ENCODE measurements at places on chromosomes 11 and 22.
A peak's percentile ranks its signal among the peaks of the same experiment; 100 is the strongest.

DNA sequence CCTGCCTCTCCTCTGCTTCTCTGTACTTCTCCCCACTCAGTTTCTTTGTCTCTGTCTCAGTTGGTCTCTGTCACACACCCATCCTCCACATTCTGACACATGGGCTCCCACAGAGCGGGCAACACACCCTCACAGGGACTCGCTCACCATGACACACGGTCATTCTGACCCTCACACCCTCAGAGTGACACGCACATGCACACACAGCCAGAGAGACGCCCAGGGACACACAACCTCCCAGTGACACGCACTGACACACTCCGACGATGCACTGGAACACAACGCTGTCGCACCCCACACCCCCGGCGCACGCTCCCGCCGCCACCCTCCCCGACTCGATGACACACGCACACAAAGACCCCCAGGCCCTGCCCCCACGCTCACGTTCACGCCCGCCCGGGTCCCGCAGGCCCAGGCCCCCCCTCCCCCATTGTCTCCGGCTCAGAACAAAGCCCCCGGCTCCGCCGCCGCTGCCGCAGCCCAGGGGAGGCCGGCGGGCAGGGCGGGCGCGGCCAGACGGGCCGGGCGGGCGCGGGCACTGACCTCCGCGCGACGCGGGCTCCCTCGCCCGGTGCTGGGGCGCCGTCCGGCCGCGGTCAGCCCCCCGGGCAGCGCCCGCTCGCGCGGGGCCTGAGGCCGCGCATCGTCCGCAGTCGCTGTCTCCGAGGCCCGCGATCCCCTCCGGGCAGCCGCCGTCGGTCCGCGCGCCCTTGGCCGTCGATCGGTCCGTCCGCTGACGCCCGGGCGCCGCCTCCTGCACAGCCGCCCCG lies 404 bp downstream of the DCHS1 start:
- DNase-seq: peak; percentile 29

DNA sequence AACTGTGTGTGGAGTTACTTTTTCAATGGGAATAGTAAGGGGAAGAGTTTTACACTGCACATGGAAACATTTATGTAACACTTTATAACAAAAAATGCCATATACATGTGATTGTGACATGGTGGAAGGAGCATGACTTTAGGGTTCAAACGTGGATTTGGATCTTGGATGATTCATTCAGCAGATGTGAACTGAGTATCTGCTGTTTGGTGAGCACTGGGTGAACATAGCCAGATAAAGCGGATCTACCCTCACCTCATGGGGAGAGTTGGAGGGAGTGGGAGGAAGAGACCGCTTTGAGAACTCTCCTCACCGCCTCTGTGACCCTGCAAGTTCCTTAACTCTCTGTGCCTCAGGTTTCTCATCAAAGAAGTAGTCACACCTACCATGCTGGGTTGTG lies 3.1 kb downstream of the NAA40 start:
- no peak for DNase-seq

DNA sequence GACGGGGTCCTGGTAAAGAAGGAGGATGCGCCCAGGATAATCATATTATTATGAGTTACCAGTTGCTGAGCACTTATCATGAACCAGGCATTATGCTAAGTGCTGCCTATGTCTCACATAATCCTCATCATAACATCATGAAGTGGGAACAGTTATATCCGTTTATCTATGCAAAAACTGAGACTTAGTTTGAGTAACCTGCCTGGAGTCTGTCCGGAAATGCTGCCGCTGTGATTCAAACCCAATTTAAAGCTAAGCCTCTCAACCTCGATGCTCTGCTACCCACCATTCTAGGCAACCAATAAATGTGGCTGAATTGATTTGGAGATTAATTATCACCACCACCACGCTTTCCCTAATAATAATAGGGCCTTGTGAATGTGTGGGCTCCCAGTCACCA lies 111.5 kb upstream of the CLMP start:
- DNase-seq: no peak

DNA sequence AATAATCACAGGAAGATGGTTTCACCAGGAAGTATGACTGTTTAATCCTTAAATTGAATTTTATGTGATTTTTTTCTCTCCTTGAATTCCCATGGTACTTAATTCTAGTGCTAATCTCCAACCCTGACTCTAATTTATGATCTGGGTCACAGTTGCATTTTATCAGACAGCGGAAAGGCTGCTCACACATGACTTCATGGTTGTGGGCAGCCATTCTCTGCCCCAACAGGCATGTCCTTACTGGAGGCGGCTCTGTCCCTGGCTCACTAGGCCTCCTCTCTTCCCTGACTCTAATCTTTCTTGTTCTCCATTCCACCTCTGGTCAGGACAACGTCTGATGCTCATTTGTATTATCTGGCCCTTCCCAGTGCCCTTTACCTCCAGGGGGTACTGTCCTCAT lies 184.4 kb downstream of the CHST1 start:
- DNase-seq: no peak

GRCh38 chr11:73313652-73314051 lies 5.6 kb downstream of the ARHGEF17 start:
- no peak for DNase-seq

DNA sequence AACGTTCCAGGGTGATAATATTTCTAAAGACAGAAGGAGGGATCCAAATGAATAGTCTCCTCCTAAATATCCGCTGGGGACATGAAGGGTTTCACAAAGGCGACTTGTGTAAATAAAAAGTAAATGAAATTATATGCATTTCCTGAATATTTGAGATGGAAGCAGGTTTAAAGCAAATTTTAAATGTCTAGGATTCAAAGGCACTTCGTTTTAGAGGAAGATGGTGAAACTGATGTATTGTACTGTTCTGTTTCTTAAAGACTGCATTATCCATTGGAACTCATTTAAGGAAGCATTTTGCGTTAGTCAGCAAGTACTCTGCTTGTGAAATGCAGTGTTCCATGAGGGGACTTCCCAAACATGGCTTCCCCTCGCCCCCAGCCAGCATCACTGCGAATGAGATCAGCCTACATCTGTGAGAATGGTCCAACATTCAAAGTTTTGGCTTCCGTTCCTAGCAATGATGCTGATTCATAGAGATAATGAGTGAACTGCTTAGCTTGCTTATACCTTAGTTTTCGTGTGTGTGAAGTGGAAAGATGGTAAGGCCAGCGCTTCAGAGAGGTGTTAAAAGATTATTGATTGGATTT lies 1.5 kb downstream of the RAB39A start:
- no peak for DNase-seq

DNA sequence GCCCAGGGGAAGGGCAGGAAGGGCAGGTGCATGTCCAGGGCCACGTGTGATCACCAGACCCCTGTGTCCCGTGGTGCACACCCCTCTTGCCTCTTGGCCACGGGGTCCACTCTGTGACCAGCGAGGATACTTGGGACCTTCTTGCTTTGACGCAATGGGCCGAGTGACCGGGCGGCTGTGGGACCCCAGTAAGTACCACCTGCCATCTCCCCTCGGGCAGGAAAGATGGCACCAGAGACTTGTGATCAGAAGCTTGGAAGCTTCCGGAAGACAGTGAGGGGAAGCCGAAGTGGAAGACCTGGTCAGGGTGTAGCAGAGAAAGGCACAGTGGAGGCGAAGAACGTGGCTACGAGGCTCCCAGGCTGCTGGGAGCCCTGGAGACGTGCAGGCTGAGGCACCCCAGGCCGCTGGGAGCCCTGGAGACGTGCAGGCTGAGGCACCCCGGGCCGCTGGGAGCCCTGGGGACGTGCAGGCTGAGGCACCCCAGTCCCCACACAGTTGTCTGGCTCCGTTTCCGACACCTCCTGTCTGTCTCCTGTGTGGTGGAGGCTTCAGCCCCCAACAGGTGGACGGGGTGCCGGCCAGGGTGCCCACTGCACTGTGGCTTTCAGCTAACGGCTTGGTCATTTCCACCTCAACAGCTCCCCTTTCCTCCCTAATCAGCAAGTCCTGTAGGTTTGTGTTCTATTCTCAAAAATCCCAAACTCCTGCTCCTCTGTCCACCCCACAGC lies 663.5 kb downstream of the BRD1 start:
- no peak for DNase-seq

DNA sequence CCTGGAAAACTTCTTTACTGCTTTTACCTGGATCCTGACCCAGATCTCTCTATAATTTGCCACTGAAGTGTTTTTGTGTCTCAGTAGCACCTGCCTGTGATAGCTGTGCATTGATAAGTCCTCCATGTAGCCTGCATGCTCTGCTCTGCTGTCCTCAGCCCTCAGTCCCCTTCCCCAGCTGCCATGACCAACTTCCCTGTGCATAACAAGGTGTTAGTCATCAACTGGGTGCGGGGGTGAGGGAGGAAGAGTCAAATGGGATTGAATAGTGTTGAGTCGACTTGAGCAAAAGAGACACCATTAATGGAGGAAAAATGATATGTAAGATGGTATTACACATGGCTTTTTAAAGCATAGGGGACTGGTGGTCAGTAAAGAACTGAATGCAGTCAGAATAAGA lies 92.2 kb upstream of the PLET1 start:
- DNase-seq: no peak

DNA sequence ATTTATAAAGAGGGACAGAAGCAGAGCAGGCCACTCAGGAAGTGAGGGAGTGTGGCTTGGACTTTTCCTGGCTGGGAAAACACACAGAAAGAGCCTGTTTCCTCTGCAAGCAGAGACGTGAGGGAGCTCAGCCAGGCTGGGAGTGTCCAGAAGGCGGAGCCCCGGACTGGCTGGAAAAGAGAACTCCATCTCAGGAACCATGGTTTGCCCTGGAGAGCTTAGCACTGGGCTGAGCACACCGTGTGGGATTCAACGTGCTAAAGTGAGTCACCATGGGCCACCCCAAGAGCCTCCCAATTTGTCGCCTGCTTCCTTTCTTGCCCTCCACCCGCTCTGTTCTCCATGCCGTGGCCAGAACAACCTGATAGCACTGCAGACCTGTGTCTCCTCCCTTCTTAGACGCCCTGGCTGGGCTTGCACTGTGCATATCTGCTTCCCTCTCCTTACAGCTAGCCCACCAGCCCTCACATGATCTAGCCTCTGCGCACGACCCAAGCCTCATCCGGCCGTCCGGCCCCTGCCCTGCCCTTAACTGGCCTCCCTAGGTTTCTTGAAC lies 51.8 kb downstream of the GALNT18 start:
- DNase-seq: no peak

GRCh38 chr22:28750471-28750881 lies 8.6 kb downstream of the HSCB start:
- DNase-seq: no peak

GRCh38 chr11:59692915-59693314 lies 20.7 kb downstream of the OR10V1 start:
- no peak for DNase-seq

- DNase-seq: peak; percentile 19
These were observed 55.6 kb downstream of the P4HA3 start for GRCh38 chr11:74255741-74256375.
